ENCODE measurements at places on chromosomes 7 and 10.

- no peak for DNase-seq
These were observed 3.0 kb downstream of the TMEM273 start for GRCh38 chr10:49185213-49185612.

DNA sequence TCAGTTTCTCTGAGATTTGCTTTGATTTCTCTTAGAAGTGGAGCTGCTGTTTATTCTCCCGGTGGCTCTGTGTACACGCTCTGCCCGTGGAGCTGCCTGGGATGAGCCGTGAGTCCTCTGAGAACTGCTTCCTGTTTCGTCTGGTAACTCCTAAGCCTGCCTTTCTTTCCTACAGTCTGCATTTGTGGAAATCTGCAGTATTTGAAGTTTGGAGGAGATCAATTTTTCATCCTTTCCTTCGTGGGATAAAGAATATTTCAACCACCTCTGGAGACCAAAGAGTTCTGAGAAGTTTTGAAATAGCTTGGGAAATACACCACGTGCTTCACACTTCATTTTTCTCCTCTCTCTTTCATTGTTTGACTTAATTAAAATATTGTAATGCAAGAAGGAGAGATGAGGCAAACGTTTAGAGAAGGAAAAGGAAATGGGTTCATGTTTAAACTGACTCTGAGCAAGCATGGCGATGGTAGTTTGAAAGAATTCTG is 311.9 kb downstream of the LRMDA start:
- DNase-seq, result no peak

DNA sequence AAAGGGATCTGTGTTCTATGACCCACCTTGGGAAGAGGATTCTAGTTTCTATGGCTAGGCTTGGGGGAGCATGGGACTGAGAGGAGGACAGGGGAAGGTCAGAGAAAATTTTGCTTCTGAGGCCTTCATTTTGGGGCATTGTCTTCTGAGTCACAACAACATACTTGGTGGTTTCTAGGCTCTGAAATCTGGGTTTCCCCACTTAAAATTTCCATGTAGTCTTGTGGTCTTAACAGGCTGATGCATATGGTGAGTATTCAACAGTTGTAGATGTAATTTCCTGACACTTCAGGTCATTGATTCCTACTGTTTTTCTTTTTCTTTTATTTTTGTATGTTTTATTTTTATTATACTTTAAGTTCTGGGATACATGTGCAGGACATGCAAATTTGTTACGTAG is 88.5 kb downstream of the ANKRD7 start:
- DNase-seq, result no peak

GRCh38 chr7:117001283-117001682 is 48.0 kb downstream of the ST7 start:
- no peak for DNase-seq

DNA sequence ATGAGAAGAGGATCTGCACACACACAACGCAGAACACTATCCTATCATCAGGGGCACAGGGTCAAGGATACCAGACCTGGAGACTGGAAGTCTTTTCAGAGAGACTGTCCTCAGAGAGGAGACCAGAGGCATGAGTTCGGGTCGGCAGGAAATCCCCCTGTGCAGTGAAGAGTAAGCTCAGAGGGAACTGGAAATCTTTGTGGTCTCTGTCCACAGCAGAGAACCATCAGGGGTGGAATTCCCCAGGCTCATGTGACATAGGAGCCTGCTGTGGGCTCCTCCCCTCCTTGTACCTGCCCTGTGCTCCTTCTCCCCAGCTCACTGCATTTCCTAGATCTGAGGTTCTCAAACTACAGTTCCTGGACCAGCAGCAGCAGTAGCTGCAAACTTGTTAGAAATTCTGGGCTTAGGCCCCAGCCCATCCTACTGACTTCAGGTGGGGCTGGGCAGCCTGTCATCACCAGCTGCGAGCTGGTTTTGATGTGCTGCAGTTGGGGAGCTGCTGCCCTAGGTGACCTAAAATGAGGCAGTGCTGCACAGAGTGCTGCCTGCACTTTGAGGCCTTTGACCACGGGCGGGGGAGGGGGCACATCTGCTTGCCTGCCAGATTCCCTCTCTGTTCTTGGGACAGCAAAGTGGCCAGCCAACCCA is 2.4 kb downstream of the ZMIZ2 start:
- peak; percentile 77 for DNase-seq

GRCh38 chr7:2785071-2785500 is 59.0 kb downstream of the GNA12 start:
- no peak for DNase-seq

DNA sequence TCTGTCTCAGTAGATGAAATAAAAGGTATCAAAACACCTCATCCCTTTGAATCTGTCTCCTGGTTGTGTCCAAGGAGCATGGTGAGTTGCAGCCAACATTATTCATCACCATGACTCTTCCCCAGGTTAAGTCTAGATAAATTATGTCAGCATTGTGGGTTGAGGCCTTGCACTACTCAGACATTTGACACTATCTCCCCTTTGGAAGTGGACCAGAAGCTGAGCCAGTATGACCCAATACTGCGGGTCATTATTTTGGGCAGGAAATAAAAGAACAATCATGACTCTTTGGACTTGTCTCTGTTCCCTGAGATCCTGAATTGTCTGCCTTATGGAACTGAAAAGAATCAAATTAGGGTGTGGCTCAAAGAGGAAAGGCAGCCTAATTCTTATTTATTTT is 168.2 kb upstream of the FAM171A1 start:
- no peak for DNase-seq

- no peak for DNase-seq
These were observed 50.8 kb upstream of the FRMD4A start for GRCh38 chr10:14381475-14381874.

DNA sequence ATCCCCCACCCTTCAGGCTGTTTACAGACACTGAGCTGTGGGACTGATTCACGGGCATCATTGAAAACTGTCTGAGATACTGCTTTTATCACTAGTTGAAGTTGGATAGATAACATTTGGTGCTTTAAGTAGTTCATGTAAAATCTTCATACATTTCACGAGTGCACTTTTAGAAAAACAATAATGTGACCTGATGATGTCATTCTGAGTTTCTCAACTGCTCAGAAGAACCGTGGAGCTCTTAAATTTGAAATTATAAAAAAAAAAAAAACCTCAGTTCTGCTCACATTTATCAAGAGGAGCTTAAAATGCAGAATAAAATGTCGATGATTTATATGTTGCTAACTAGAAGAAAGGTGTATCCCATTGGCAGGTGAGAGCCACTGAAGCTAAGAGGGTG is 81.5 kb downstream of the GALNT11 start:
- DNase-seq, result no peak

Data from CD4-positive, alpha-beta T cell treated with Interleukin-4 for 1 hour (primary cell).